ENCODE measurements at places on chromosomes 2 and 18.

DNA sequence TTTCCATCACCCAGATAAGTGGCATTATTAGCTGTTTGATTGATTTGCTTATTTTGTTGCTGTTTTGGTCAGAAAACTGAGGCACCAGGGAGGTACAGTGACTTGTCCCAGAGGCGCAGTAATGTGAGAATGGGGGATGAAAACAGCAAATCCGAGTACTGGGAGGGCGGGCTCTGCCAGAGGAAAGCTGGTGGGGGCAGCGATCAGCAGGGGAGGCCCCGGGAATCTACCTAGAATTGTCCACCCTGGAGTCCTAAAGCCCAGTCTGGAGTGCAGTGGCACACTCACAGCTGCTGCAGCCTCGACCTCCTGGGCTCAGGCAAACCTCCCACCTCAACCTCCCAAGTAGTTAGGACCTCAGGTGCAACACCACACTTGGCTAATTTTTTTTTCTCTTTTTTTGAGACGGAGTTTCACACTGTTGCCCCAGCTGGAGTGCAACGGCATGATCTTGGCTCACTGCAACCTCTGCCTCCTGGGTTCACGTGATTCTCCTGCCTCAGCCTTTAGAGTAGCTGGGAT lies 17.0 kb upstream of the PTMA start:
- no peak for DNase-seq

DNA sequence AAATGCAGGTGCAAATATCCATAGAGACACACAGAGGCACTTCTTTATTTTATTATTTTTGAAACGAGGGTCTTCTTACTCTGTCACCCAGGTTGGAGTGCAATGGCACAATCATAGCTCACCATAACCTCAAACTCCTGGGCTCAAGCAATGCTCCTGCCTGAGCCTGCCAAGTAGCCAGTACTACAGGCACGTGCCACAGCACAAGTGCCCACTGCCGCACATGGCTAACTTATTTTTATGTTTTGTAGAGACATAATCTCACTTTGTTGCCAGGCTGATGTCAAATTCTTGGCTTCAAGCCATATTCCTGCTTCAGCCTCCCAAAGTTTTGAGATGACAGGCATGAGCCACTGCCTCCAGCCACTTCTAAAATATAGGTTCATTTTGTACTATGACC lies 537.6 kb downstream of the THSD7B start:
- no peak for DNase-seq

- DNase-seq: no peak
These were observed 21.5 kb upstream of the ZNF532 start for GRCh38 chr18:58842978-58843687.

DNA sequence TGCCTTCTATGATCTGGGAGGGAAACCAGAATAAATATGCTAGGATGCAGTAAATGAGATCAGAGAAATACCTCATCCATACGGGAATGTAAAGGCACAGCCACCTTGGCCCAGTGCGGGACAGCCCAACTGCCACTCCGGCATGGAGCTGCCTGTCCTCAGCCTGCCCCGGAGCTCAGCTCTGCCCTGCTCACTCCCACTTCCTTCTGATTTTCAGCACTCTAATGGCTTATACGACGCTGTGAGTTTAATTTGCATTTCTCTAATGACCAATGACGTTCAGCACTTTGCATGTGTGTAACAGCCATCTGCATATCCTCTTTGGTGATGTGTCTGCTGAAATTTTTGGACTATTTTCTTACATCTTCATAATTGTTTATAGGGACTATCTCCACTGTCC lies 172.5 kb upstream of the RAB6C start:
- DNase-seq: no peak

GRCh38 chr18:2902327-2902726 lies 55.5 kb downstream of the EMILIN2 start:
- no peak for DNase-seq

GRCh38 chr18:35071819-35072247 lies 30.6 kb downstream of the MAPRE2 start:
- no peak for DNase-seq

DNA sequence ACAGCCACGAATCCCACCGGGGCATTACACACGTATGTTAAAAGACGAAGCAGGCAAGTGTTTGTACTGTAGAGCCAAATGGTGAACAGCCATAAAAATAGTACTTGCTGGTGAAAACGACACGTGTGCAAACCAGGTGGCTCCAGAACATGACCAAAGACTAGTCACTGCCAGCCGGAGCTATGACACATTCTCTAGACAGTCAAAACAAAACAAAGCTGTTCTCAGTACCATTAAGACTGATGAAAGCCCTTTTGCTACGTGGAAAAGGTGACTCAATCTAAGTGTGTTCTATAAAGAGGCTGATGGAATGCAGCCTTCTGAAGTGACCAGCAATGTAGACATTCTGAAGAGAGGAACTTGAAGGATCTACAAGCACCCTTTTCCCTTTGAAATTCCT lies 367.7 kb upstream of the NETO1 start:
- no peak for DNase-seq

DNA sequence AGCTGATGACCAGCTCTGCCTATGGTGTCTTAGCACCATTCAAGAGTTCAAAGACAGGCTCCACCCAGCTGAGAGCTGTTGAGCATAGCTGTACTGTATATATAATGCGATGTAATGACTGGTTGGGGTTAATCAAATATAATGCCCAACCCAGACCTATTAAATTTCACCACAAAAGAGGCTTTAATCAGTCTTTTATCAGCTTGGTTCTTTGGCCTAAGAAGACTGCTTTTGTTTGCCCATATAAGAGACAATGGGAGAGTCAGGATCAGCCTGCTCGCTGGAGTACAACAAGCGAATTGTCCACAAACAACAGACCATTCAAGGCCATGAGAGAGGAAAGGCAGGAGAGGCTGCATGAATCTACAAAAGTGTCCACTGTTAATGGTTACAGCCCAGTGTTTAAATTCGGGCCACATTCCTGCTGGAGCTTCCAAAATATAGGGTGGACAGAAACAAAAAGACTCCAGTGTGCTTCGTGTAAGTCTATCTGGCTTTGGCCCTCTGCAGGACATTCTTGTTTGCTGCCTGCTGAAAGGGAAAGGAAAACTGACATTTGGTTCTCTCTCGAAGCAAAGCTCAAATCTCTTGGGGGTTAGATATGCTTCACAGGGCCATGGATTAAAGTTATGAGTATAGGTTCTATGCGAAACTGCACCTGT lies 299.0 kb upstream of the FBXO11 start:
- DNase-seq: no peak

DNA sequence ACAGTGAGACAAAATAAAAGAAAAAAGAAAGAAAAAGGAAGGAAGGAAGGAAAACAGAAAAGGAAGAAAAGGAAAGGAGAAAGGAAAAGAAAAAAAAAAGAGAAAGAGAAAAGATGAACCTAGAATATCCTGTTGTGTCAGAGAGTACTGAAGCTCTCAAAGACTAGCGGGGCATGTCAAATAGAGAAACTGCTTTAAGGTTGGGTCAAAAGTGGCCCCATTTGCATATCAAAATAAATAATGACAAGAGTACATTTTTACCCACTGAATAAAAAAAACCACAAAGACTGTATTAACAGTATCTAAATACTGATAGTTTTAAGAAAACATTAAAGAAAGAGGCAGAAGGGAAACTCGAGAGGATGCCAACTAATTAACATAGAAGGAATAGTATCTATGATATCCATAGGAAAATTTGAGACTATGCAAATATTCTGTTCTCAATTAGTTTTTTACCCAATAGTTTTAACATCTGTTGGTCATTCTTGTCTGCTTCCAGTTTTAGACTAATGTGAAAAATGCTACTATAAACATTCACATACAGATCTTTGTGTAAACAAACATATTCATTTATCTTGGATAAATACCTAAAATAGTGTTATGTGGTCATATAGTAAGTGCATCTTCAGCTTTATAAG lies 53.2 kb downstream of the SFXN5 start:
- DNase-seq: no peak

- no peak for DNase-seq
These were observed 46.3 kb upstream of the SPOPL start for GRCh38 chr2:138455275-138455674.

- DNase-seq: no peak
These were observed 216.6 kb downstream of the SH3BP4 start for GRCh38 chr2:235168174-235168979.

All from CD4-positive, alpha-beta T cell treated with Interleukin-6 for 4 hours (primary cell).